GM04503 (cell line): ENCODE measurements at places on chromosomes 2 and 18.

GRCh38 chr2:226031647-226032501, 632.4 kb downstream of the NYAP2 start:
- no peak for DNase-seq

DNA sequence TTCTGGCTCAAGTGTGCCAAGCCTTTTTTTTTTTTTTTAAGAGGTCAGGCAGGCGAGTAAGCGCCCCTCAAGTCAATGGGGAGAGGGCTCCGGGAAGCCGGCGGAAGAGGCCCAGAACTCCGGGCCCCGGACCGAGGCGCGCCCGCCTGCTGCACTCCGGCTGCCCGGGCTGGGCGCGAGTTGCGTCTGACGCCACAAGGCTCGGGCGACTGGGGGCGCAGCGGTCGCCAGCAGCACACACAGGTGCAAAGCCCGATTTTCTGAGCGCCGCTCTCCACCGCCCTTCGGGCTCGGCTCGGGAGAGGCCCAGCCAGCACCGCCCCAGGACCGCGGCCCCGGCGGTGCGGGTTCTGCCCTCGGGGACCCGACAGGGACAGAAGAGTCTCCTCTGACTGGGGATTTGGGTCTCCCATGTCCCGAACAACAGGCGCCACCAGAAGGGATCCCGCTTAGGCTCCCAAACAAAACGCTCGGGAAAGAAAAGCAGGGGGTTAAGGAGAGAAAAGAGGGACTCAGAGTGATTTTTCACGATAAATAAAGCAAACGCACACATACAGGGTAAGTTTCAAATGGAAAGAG, 787 bp downstream of the ERBB4 start:
- DNase-seq, result no peak

- DNase-seq, result no peak
Measured at GRCh38 chr2:6845903-6846302, 19.8 kb downstream of the CMPK2 start.

DNA sequence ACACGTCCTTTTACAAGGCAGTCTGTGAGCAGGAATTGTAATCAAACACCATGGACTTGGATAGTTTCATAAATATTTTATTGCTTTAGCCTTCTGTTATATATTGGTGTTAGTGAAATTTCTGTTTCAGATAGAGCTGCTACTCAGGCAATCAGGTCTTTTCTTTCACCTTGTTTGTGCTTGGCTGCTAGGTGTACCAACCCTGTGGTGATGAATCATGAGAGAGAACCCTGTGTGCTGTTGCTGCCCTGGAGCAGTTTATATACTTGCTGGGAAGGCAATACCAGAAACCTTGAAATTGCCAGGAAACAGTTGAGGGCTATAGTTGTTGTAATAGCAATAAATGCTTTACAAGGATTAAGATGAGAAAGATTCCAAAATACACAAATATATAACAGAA, 84.5 kb downstream of the FSHR start:
- no peak for DNase-seq

GRCh38 chr18:22650247-22650646, 232.5 kb upstream of the CTAGE1 start:
- DNase-seq, result no peak

DNA sequence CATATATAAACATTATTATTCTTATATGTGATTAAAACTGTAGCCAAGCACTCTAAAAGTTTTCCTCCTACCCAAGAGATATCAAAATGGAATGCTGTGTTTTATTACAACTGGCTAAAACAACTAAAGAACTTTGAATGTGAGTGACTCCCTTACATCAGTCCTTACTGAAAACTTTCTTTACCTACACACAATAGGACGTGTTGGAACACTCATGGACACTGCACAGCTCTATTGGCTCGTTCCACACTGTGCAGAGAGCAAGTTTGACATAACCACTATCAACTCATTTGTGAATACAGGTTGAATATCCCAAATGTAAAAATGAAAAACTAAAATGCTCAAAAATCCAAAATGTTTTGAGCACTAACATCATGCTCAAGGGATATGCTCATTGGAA, 650.6 kb downstream of the SLC4A3 start:
- no peak for DNase-seq

DNA sequence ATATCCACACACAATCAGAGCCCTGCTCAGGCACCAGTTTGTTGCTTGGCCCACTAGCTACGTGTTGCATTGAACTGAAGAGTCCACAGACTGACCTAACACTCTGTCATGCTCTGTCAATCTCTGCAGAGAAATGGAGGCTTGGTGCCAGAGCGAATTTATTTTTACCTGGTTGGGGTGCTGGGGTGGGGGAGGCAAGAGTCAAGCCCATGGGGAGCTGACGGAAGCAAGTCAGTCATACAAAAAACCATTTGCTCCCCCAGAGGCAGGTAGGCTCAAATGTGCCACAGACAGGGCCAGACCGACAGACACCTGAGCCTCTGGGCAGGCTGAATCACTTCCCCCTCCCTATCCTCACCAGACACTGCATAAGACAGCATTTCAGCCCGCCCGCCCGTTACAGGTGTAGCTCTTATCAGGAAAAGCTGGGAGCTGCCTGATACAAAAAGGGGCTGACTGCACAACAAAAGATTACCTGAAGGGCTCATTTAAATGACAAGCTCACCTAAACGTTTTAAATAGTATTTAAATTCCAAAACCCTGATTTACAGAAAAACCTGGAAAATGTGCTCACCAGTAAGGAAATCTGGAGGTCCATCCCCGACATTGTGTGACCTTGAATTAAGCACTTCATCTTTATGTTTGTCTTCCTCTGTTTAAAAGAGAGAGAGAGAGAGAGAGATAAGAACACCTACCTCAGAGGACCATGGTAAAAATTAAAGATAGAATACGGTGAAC, 2.1 kb upstream of the PCBP1 start:
- no peak for DNase-seq

- DNase-seq, result no peak
Measured at GRCh38 chr18:10114717-10115463, 201.1 kb downstream of the VAPA start.
